ENCODE measurements at places on chromosomes 16 and 17. TPM values are rescaled to one million over a fixed set of nuclear protein-coding genes. Genes with fewer than 3 reads are reported as not detected.

The ARHGAP23 gene
- 0.25 TPM for total RNA-seq

The ZSWIM7 gene
- 19.6 TPM for total RNA-seq

DNA sequence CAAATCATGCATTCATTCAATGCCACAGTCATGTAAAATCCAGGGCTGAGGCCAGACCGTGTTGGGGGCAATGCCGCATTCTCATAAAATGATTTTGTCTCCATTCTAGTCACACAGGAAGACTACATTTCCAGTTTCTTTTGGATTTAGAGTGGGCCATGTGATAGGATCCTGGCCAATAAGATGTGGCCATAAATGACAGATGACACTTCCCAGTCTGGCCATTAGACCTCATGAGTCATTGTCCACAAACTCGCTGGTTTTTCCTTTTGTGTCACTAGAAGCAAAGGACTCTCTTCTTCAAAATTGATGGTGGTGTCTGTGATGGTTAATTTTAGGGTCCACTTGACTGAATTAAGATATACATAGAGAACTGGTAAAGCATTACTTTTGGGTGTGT lies 352.3 kb downstream of the UTP18 start:
- peaks cover 4% of the 10 kb centered on the region for H3K27me3 ChIP-seq
- H3K4me1 ChIP-seq = peaks cover 3% of the 10 kb centered on the region
- no peak overlapping the region for H3K27ac ChIP-seq
- H3K4me3 ChIP-seq = no peak overlapping the region
- no peaks in the 10 kb centered on the region for H3K36me3 ChIP-seq

The MYOCD gene
- total RNA-seq = not detected

The ALDOA gene
- total RNA-seq = 1,632 TPM

All from activated naive CD8-positive, alpha-beta T cell treated with anti-CD3 and anti-CD28 coated beads, Interleukin-2, amount 10 ng/mL, durations not matched to agents 7 days and 5 days (primary cell).